ENCODE measurements at places on chromosomes 3 and 15.

DNA sequence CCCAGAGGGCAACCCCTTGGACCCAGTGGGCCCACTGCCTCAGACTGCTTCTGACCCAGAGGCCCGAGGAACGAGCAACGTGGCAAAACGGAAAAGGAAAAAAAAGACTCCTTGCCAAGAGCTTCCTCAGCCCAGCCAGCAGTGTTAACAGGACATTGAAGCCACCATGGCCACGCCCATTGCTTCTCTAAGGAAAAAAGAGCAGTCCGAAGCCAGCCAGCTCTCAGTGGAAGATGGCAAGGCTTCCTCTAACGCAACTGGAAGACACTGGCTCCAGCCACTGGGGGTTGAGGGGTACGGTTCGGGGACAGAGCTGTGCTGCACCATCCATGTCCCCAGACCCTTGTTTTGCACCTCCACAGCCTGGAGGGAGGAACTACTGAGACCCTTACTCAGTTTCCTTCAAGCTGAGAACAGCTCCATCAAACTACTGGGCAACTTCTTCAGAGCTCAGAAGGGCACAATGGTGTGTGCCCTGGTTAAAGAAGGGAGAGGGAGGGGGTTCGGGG lies 10.7 kb downstream of the BMF start:
- DNase-seq = no peak

DNA sequence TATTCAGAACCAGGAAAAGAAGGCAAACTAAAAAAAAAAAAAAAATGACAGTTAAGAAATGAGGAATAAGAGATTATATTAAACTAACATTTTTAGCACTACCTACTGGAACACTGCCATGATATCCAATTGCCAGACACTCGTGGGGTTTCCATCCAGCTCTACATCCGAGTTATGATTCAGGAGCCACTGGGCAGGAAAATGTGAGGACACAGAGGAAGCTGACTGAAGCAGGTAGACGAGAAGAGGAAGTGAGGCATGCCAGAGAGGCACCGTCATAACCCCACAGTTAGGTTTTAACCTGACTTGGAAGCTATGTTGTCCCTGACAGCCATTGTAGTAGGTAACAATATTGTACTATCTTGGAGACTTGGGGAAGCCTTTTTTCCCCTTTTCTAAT lies 495.0 kb downstream of the NLGN1 start:
- DNase-seq = no peak

GRCh38 chr3:187456250-187456649 lies 88.1 kb downstream of the RTP4 start:
- DNase-seq = no peak

- no peak for DNase-seq
Measured at GRCh38 chr3:23302271-23302670, 99.1 kb downstream of the UBE2E2 start.

DNA sequence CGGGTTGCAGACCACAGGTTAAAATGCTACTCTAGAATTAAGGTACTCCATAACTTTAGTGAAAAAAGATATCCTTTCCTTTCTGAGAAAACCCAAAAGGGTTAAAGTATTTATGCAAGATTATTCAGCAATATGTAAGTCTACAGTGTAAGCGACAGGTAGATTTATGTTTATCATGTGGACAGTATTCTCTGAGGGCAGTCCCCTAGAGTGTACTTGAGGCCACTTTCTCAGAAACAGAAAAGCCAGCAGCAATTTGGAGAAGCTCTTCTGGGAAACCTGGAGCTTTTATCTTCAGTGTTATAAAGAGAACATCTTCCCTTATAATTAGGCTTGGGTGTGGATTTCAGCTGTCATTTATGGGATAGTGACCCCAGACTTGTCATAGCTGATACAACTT lies 8.9 kb downstream of the ST3GAL6 start:
- no peak for DNase-seq

GRCh38 chr3:108088146-108088545 lies 2.7 kb downstream of the CD47 start:
- no peak for DNase-seq

DNA sequence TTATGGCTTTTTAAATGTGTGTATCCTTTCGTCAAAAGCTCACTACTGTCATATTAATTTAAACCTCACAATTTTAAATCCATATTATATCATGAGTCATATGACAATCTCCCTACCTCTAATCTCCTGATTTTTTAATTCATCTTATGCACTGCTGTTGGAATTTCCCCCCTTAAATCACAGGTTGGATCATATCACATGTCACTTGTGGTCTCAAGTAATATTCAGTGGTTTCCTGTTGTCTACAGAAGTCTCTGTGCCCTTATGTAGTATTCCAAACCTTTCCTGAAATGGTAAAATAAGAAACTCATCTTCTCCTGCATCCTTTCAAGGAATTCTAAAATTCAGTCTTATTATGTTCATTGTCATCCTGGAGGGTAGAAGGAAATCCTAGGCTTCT lies 116.0 kb upstream of the CBLB start:
- DNase-seq = no peak

DNA sequence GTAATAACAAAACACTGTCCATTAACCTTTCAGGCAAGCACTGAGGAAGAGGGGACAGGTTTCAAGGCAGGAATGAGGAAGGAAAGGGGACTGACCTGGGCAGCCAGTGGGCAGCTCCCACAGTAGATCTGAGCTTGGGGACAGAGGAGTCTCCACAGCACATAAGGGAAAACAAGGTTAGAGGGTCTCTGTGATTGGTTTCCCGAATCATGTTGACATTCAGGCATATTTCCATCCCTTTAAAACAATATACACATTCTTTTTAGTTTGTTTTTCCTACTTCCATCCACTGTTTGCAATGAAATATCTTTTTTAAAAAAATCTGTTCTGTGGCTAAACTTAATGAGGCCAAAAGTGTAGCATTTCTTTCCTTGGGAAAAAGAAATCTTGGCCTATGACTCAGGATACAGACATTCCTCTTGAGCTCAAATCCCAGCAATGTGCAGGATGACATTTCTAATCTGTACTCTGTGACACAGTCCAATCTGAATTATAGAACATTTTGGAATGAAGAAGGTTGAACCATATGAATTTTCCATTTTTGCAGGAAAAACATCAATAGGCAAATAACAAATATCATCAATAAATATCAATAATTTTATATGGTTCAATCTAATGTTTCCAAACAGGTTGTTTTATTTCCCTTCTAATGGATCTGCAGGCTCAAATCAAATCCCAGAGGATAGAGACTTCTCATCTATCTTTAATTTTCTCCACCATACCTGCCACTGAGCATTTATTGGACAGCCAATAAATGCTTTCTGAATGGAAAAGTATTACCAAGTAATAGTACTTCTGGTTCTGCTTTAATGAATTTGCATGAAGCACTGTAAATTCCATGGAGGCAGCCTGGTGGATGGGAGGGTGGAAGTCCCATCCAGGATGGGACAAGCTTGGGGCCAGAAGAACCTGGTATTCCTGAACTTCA lies 54.1 kb downstream of the ITGB5 start:
- no peak for DNase-seq

- no peak for DNase-seq
Measured at GRCh38 chr15:94236608-94237007, 5.2 kb downstream of the MCTP2 start.

DNA sequence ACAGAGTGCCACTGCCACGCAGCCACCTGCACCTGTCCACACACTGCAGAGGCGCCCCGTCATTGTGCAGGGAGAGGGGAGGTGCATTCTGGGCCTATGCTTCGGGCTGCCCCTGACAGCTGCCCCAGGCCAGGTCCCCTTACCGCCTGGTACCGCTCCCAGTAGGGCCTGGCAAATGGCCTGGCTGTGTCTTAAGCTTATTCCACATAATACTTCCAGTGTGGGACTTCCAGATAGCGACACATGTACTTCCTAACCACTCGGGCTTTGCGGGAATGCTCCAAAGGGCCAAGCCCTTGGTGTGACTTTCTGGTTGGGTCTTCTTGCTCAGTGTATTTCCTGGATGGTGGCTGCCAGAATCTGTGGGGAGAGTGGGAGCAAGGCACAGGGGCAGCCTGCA lies 254.3 kb upstream of the CHRNA7 start:
- DNase-seq = no peak

GRCh38 chr15:21267671-21268395 lies 172.5 kb downstream of the POTEB3 start:
- DNase-seq = no peak
